Activated T-cell treated with anti-CD3 and anti-CD28 coated beads, Interleukin-2, amount 50 U/mL, for 1 hour (primary cell): ENCODE measurements at places on chromosomes 2 and 18.

DNA sequence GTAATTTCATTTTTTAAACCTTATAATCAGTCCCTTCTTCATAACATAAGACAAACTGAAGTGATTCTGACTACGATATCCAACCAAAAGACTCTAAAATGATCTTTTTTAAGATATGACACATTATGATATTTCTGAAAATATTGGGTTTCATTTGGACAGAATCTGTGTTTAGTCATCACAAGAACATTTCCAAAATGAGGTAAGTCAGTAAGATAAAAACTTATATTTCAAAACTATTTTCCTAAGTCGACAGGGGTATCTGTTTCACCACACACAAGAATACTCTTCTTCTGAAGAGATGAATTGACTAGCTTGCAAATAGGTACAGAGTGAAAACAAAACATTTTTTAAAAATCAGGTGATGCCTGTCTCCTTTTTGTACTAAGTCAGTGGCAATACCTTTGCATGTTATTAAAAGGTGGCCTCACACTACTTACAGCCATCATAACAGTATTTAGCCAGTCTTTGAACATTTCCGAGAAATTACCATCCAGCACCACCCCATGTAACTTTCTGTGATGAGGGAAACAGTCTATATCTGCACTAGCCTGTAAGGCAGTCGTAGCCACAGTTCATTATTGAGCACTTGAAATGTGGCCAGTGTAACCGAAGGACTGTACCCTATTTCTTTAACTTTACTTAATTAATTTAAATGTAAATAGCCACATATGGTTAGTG, 13.5 kb downstream of the STK39 start:
- no peak for DNase-seq

- DNase-seq = no peak
Measured at GRCh38 chr2:238130111-238130695, 8.3 kb upstream of the KLHL30 start.

GRCh38 chr2:10883066-10883465, 28.7 kb upstream of the KCNF1 start:
- no peak for DNase-seq

GRCh38 chr18:55224086-55224625, 264.9 kb upstream of the CCDC68 start:
- DNase-seq = no peak

DNA sequence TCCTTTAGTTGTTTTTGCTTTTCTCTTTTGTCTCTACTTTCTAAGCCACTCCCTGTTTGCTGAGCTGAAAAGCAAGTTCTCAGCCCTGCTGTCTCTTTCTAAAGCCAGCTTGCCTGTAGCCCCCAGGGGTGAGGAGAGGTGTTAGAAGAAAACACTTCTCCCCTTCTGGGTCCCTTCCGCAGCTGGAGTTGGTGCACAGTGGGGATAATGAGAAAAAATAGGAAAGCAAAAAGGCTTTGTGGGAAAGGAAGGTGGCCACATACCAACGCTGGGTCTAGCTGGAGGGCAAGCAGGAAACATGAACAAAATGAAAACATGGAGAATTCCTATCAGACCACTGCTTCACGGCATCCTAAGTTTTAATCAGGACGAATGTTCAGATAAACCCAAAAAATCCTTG, 15.5 kb upstream of the SLC20A1 start:
- DNase-seq = no peak

- DNase-seq = no peak
Measured at GRCh38 chr18:39053571-39053970, 1488.0 kb upstream of the CELF4 start.

GRCh38 chr2:121043061-121043826, 241.8 kb downstream of the TFCP2L1 start:
- no peak for DNase-seq

GRCh38 chr2:206557321-206557720, 85.0 kb upstream of the FAM237A start:
- no peak for DNase-seq

DNA sequence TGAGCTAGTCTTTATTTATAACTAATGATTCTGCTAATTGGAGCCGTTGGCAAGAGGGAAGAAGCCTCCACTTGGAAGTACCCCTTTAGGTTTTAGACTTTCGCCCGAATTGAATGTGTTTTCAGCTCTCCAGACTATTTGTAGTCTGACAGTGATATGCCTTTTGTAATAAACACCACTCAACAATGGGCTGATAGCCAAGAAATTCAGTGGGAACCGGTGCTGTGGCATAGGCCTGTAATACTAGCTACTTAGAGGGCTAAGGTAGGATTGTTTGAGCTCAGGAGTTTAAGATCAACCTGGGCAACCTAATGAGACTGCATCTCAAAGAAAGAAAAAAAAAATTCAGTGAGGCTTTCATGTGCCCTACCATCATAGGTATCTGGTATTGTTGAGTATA, 13.6 kb upstream of the ZSCAN30 start:
- DNase-seq = no peak

DNA sequence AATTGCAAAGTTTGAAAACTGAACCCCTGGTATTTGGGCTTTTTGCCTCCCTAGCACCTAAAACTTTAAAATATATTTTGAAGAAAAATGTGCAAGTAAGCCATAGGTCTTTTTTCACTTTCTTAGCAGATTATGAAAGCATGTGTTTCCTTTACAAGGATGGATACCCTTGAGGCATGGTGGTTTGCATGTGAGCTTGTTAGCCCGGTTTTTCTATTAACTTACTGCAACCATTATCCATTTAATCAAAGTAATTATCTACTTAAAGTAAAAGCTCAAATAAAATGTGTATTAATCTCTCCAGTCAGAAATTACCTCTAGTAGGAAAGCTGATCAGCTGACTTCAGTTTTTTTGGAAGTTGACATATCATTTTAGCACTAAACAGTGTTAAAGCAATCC, 140.6 kb downstream of the EML6 start:
- no peak for DNase-seq
